Activated CD4-positive, alpha-beta memory T cell treated with anti-CD3 and anti-CD28 coated beads for 36 hours (primary cell): ENCODE measurements at places on chromosomes 16 and 17.
A peak's percentile ranks its signal among the peaks of the same experiment; 100 is the strongest.

DNA sequence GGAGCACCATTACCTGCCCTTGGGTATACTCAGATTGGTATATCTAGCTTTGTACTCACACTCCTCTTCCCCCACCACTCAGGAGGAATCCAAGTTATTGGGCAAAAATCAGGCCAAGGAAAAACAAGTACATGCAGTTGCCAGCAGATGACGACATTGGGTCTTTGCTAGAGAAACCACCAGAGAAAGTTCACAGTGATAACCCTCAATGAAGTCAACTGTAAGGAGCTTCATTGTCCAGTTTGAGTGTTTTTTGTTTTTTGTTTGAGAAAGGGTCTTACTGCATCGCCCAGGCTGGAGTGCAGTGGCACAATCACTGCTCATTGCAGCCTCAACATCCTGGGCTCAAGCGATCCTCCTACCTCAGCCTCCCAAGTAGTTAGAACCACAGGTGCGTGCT lies 34.6 kb upstream of the TOX3 start:
- no peak for DNase-seq

- DNase-seq, result peak; percentile 80
Measured at GRCh38 chr17:32520104-32520701, 33.4 kb downstream of the CDK5R1 start.

- no peak for DNase-seq
Measured at GRCh38 chr17:39219647-39220154, 6.0 kb downstream of the STAC2 start.

GRCh38 chr16:89969741-89970410 lies 21.3 kb downstream of the DEF8 start:
- DNase-seq, result no peak

- no peak for DNase-seq
Measured at GRCh38 chr16:78689536-78689935, 590.1 kb downstream of the WWOX start.

DNA sequence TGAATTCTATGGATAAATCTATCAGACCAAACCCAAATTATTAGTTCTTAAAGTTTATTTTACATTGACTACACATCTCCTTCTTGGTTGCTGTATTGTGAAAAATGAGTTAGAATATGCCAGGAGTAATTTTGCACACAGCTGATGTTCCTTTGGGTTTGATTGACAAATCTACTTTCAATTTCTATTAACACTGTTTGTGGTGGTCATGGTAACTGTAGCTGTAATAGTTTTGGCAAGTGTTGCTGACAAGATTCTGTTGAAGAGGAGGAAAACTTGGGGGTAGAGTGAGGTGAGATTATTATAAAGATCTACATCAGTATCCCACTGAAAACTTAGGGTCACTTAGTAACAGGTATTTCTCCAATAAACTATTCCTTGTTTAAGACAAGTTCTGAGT lies 30.3 kb downstream of the MRTFB start:
- DNase-seq, result no peak

DNA sequence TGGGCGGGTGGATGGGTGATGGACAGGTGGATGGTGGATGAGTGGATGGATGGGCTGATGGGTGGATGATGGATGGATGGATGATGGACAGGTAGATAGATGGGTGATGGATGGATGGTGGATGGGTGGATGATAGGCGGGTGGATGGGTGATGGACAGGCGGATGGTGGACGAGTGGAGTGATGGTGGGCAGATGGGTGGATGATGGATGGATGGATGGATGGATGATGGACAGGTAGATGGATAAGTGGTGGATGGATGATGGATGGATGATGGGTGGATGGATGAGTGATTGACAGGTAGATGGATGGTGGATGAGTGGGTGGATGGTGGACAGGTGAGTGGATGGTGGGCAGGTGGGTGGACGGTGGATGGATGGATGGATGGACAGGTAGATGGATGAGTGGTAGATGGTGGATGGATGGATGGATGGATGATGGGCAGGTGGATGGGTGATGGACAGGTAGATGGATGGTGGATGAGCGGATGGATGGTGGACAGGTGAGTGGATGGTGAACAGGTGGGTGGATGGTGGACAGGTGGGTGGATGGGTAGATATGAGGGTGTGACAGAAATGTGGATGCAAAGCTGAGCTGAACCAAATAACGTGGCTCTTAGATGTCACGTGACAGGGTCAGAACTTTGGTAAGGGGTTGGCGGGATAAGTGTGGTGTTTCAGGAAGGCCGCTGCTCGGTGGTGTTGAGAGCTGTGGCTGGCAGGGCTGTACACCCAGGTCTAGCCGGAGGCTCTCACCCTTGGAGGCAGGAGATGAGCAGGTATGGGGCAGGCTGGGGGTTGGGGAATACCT lies 234.3 kb upstream of the CIBAR2 start:
- DNase-seq, result no peak

DNA sequence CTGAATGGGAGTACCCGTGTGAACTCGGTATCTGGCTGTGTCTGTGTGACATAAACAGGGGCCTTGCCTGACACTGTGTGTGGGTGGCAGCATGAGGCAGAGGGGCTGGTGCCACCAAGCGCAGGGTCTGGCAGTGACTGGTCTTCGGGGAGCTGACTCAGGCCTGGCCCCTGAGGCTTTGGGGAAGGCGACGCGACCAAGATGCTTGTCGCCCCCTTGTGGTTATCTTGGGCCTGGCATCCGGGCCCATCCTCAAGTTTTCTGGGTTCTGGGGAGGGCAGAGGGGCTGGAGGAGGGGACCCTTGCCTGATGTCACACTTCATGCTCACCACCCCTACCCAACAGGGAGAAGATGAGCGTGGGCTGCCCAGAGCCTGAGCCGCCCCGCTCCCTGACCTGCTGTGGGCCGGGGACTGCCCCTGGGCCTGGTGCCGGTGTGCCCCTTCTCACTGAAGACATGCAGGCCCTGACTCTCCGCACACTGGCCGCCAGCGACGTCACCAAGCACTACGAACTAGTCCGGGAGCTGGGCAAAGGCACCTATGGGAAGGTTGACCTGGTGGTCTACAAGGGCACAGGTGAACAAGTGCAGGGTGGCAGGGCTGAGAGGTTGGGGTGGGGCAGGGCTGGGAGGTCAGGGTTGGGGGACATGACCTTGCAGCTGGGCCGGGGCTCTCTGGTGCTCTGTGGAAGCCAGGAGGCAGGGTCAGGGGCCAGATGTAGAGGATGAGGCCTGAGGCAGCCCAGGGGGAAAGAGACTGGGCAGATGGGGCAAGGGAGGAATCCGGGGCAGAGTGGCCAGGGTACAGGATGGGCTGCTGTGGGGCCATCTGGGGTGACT lies 24.9 kb downstream of the SBK1 start:
- DNase-seq, result peak; percentile 82
